GDM1 (cell line): ENCODE measurements at places on chromosomes 2 and 18.
A peak's percentile ranks its signal among the peaks of the same experiment; 100 is the strongest.

GRCh38 chr2:110804915-110805314 is 72.5 kb downstream of the ACOXL start:
- peak; percentile 38 for DNase-seq

DNA sequence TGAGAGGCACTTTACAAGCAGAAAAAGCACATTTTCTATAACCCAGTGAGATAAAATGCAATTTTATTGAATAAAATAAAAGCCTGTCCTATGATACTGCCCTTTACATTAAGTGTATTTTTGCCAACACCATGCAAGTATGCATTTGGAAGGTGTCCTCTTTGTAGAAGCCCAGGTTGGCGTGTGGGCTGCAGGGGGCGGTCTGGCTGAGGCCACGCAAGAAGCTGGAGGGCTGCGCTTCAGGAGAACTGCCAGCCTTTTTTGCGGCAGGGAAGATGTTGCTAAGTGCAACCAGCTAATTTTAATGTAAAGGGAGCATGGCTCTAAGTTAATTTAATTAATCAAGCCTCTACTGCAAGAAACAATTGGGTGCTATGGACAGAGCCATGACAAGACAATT is 562.8 kb upstream of the SALL3 start:
- DNase-seq, result no peak

DNA sequence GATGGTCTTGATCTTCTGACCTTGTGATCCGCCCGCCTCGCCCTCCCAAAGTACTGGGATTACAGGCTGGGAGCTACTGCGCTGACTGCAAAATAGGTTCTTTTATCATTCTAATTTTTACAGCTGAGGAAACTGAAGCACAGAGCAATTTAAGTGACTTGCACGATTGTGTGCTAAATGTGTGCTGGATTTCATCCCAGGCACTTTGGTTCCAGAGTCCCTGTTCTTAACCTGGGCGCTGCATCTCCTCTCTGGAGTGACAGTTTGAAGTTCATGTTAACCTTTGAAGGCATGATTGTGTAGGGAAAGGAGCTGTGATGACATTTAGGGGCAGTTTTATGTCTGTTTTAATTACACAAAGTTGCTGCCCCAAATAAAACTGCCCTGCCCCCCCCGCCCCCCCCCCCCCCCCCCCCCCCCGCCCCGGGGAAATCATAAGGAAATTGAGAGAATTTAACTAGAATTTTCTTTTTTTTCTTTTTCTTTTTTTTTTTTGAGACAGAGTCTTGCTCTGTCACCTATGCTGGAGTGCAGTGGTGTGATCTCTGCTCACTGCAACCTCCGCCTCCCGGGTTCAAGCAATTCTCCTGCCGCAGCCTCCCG is 5.6 kb downstream of the ACSL3 start:
- no peak for DNase-seq

GRCh38 chr2:39158351-39158750 is 37.5 kb upstream of the SOS1 start:
- DNase-seq, result no peak

GRCh38 chr2:106163948-106164545 is 30.1 kb downstream of the UXS1 start:
- no peak for DNase-seq

GRCh38 chr18:49431165-49431962 is 29.1 kb downstream of the DYM start:
- DNase-seq, result no peak

GRCh38 chr2:144094408-144095151 is 425.3 kb downstream of the ZEB2 start:
- DNase-seq, result no peak

- no peak for DNase-seq
Measured at GRCh38 chr18:3930126-3931012, 480.4 kb downstream of the TGIF1 start.

DNA sequence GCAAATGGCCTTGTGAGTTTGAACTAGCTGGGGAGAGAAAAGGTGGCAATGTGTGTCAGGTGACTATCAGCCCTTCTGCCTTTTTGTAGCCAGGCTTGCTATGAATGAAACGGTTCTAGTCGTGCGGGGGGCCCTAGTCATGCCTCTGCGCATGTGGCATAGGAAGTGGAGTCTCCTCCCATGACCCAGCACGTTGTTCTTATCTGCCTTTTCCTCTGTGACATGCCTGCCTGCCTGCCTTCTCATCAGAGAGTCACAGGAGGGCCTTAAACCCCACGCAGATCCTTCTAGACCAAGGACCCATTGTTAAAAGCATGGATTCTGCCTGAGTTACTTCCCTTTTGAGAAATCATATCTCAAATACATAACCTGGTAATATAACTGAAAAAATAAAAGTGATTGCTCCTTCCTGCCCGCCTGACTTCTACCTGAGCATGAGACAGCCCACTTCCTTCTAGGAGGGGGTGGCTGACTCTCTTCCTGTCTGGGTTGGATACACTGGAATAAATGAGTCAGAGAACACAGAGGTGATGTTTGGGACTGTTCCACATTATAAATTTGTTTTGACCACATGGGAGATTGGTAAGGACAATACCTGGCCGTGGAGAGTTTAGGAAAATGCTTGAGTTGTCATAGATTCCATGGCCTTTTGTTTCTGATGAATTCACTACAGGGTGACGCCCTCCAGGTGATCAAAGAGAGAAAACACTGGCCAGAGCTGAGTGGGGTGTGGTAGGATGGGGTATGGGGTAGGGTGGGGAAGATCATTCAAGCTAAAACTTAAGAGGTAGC is 49.8 kb downstream of the FBLN7 start:
- DNase-seq, result no peak

DNA sequence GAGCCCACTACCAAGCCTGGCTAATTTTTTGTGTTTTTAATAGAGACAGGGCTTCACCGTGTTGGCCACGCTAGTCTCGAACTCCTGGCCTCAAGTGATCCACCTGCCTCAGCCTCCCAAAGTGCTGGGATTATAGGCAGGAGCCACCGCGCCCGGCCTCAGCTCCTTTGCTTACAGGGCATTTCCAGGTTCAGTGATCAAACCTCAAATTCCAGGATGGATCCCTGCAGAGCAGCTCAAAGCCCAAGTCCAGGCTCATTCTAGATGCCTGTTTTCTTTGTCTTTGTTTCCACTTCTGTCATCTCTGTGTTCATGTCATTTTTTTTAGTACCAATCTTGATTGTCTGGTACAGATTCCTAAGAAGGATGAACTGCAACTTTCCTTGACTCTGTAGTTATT is 41.9 kb downstream of the TNFRSF11A start:
- DNase-seq, result no peak

DNA sequence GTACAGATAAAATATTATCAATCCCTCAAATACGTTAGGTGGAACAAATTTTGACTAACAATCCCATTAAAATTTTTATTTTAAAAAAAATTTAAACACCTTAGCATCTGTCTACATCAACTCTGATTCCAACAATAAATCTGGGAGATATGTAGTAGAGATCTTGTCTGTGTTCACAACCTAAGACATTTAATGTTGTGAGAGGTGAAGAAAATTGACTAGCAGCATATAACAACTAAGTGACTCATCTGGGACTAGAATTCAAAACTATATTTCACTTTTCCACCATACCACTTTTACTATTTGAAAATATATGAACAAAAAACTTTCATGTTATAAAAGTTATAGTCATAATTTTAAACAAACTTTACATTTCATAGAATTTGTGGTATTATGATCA is 97.9 kb downstream of the ATAD2B start:
- DNase-seq, result no peak

GRCh38 chr18:26442126-26442525 is 106.2 kb downstream of the KCTD1 start:
- DNase-seq, result no peak

GRCh38 chr2:101185656-101186055 is 34.5 kb upstream of the TBC1D8 start:
- DNase-seq, result no peak

DNA sequence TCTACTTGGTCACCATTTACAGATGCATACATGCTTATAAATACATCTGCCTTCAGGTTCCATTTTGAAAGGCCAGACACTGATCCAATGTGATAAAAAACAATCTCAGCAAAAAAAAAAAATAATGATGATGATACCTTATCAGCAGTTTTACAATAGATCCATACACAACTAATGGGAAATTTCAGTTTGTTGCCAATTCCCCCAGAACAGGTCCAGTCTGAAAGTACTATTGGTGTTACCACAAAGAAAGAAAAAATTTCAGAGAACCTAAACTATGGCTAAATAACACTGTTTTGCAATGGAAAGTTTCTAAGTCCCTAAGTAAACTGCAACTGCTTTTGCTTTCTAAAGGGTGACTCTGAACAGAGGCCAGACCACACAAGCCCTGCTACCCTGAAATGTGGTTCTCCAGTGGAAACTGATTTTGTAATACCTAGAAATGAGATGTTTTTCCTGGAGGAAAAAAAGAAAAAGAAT is 54.1 kb downstream of the LPIN2 start:
- DNase-seq, result no peak

GRCh38 chr2:144776766-144777165 is 256.8 kb upstream of the ZEB2 start:
- DNase-seq, result no peak

GRCh38 chr2:211439011-211439410 is 882.6 kb downstream of the CPS1 start:
- DNase-seq, result no peak

- no peak for DNase-seq
Measured at GRCh38 chr2:69309351-69310110, 77.5 kb downstream of the GFPT1 start.

GRCh38 chr2:143420313-143420712 is 291.1 kb downstream of the ARHGAP15 start:
- DNase-seq, result no peak

GRCh38 chr2:134771313-134771801 is 52.6 kb upstream of the TMEM163 start:
- DNase-seq, result no peak

DNA sequence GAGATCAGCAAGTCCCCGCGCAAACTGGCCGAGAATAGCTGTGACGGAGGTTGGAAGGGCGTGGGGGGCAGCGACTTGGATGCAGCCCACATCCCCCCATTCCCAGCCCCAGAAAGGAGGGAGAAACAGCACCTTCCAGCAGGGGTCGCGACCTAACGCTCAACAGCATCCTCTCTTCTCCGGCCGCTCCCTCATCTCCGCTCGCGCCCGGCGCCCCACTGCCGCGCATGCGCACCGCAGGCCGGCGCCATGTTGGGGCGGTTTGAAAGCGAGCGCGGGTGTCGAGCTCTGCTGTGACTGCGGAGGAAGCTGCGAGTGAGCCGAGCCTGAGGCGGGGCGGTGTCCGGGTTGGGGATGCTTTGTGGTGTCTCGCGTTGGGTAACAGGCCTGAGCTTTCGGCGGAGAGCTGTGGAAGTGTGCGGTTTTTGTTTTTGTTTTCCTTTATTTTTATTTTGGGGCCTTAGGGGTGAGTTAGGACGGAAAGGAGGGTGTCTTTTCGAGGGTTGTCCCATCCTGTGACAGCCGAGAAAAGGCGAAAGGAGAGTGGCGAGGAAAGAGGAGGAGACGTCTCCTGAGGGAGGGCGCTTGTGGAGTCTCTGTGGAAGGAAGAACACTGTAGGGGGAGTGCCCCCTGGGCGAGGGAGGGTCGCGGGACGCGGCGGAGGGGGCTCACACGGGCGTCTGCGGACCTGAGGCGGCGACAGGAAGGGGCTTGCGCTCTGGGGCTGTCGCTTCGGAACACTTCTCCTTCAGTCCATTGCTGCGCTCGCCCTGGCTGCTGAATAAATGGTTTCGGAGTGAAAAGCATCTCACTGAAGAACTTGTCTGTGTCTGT is at the start of the genes C18orf54 and STARD6:
C18orf54 (plus strand) TSS at position 247 of the 835 bp plus-strand sequence. CDS start 2,667 bp downstream, outside the sequence.
STARD6 (minus strand) TSS at position 199 of the 835 bp plus-strand sequence. CDS start 3,285 bp downstream, outside the sequence.
- DNase-seq, result peak; percentile 88

GRCh38 chr2:19751631-19752030 is 150.2 kb downstream of the TTC32 start:
- no peak for DNase-seq

GRCh38 chr2:113390124-113390849 is 47.2 kb upstream of the ZNG1B start:
- no peak for DNase-seq

- no peak for DNase-seq
Measured at GRCh38 chr2:43375746-43376522, 149.5 kb upstream of the ZFP36L2 start.

DNA sequence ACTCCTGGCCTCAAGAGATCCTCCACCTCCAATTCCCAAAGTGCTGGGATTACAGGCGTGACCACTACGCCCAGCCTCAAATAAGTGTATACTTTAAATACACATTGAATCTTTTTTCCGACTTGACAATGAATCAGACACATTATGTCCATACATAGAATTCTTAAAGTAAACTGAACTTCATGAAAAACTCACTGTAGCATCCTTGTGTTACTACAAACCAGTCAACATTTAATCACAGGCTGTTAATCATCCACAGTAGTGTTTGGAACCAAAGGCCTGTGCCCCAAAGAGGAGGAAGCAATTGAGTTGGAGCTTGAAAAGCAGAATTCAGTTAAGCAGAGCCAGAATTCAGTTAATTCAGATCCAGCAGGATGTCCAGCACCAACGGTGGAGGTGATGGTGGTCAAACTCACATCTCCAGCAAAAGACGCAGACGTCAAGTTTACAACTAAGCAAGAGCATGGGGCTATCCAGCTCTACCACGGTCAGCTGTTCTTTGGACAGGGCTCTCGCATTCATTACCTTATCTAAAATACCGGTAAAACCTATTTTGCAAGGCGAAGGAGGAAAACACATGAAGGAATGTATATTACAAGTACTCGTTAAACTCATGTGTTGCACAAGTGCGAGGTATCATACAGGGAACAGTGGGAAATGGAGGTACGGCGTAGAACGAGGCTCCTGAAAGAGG is 1.2 kb downstream of the SLC39A6 start:
- no peak for DNase-seq

DNA sequence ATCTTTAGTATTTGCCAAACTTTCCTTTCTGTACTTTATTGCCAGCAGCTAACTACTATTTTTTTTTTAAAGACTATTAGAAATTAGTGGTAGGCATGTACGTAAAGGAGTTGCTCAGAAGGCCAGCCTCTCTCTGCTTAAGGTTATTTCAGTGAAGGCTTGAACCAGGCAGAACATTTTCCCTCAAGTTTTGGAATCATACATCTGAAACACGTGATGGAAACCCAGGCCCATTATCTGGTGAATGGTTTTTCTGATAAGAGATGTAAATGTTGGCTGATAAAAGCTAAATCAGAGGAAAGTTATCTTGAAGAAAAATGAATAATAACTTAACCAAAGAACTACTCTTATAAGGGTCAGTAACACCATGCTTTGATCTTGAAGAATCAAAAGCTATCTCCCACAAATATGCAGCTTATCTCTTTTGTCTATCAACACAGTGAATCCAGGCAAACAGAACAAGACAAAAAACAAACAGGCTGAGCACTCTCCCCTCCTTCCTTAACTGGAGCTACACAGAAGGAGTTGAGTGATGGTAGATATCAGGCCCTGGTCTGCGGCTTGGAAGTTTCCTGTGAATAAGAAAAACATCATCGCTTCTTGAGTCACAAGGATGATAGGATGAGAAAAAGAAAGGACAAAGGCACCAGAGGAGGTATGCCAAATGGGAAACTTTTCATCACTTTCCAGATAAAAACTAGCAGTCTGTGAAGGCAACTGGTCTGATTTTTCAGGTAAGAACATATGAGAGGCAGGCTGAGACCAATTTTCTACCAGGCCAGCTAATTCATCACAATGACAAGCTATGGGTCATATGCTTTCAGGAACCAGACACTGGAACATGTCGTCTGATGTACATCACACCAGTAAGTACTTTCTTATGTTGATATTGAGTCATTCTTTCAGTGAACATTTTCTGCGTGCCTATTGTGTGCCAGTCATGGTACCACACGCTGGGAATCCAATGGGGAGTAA is 88.4 kb upstream of the STK17B start:
- no peak for DNase-seq
